T-helper 1 cell (primary cell): ENCODE measurements at places on chromosomes 12 and 14.

GRCh38 chr12:1830981-1831963 is 10.9 kb downstream of the LRTM2 start:
- DNase-seq: no peak

DNA sequence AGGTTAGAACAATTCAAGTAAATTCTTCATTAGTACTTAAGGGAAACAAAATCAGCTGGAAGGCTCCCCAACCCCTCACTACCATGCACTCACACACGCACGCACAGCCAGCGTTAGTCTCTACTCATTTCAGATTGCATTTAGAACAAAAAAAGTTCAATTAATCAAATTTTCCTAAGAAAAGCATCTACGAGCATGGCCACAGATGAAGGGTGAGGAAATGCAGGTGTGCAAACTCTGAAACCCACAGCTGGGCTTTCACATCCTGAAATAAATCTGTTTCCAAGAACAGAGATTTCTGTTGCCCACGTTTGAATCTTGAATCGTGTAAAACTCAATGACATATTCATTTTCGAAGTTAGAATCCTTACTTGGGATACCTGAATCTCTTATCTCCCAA is 62.6 kb downstream of the SEL1L start:
- no peak for DNase-seq

- DNase-seq: no peak
These were observed 38.6 kb downstream of the GARIN6 start for GRCh38 chr12:99686142-99686541.

- DNase-seq: no peak
These were observed 84.0 kb downstream of the CATSPERB start for GRCh38 chr14:91647856-91648255.

DNA sequence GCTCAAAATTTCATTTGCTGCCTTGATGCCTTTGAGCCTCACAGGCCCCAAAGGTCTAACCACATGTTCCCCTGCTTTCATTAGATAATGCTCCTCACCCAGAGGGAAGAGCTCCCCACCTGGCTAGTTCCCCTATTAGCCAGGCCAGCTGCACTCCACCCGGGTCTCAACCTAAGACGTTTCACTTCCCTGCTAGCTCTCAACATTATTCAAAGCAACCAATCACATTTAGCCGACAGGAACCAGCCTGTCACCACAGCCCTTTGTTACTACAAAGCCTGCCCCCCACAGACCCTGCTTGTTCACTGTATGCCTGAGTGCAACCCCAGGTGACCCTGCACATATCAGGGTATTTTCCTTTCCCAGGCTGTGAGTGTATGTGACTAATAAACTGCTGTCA is 78.6 kb downstream of the SLC15A5 start:
- no peak for DNase-seq

DNA sequence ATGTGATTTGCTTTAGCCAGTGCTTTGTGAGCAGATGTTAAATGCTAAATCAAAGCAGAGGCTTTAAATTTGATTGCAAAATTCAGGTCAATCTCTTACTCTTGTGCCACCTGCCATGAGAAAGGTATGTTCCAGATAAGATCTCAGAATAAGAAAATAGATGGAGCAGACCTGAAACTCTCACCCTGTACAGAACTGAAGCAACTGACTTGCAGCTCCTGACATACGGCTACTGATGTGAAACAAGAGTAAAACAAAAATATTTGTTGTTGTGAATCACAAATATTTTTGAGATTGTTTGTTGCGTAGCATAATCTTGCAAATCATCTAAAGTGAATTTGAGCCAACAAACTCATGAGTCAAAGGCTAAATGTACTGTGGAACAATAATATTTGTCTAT is 3.5 kb upstream of the OSBPL8 start:
- no peak for DNase-seq

- DNase-seq: no peak
These were observed 8.3 kb downstream of the TMTC2 start for GRCh38 chr12:82694970-82695369.

GRCh38 chr12:15632708-15633107 is 156.5 kb downstream of the EPS8 start:
- no peak for DNase-seq
